T-cell (primary cell): ENCODE measurements at places on chromosomes 5 and 9. TPM values are rescaled to one million over a fixed set of nuclear protein-coding genes. Genes with fewer than 3 reads are reported as not detected.

TRAPPC13 gene
- 16.2 TPM for total RNA-seq

SPATA9 gene
- not detected for total RNA-seq

FCN2 gene
- total RNA-seq: not detected

INSL4 gene
- not detected for total RNA-seq

LRRC70 gene
- total RNA-seq: 1.8 TPM

PRUNE2 gene
- 0.45 TPM for total RNA-seq

SPINK7 gene
- not detected for total RNA-seq

TLX3 gene
- total RNA-seq: not detected

SLC38A9 gene
- total RNA-seq: 24.9 TPM

CDX1 gene
- total RNA-seq: not detected

PCDHA7 gene
- total RNA-seq: not detected

IL3 gene
- total RNA-seq: not detected

CCDC187 gene
- not detected for total RNA-seq
